ENCODE measurements at places on chromosomes 16 and 17.

DNA sequence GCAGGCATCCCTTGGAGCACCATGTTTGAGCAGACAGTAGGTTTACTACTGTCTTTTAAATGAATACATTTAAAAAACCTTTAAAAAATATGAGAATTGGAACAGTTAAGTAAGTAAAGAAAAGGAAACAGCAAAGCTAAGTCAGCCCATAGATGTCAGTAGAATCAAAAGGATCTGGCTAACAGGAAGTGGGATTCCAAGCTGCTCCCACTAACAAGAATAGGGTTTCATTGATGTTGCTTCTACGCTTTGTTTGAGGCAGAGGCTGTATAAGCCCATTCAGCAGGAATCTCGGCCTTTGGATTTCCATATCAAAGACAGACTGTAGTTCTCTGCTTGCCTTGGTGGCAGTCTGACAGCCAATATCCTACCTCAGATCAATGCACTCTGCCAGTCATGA is 122.9 kb upstream of the ELAC2 start:
- DNase-seq = no peak

GRCh38 chr16:4683255-4684057 is 9.9 kb upstream of the NUDT16L1 start:
- no peak for DNase-seq

- no peak for DNase-seq
Observed at GRCh38 chr17:7575481-7575883, 4.0 kb upstream of the CD68 start.

DNA sequence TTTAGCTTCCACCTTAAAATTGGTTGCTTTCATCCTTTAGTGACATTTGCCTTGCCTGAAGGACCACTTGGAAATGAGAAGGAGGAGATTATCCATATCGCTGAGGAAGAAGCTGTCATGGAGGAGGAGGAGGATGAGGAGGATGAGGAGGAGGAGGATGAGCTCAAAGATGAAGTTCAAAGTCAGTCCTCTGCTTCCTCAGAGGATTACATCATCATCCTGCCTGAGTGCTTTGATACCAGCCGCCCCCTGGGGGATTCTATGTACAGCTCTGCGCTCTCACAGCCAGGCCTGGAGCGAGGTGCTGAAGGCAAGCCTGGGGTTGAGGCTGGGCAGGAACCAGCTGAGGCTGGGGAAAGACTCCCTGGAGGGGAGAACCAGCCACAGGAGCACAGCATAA is 11.5 kb upstream of the TMEM106A start:
- no peak for DNase-seq
